ENCODE measurements at places on chromosomes 6 and 20.

DNA sequence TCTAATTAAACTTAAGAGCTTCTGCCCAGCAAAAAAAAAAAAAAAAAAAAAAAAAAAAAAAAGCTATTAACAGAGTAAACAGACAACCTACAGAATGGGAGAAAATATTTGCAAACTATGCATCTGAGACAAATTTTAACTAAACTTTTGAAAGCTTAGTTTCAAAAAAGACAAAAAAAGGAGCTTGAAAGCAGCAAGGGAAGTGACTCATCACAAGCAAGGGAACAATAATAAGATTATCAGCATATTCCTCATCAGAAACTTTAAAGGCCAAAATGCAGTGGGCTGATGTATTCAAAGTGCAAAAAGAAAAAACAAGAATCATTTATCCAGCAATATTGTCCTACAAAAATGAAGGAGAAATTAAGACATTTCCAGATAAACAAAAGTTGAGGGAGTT, 158.6 kb downstream of the RNF144B start:
- no peak for DNase-seq

GRCh38 chr6:45915780-45916468, 99.7 kb downstream of the CLIC5 start:
- DNase-seq, result no peak

DNA sequence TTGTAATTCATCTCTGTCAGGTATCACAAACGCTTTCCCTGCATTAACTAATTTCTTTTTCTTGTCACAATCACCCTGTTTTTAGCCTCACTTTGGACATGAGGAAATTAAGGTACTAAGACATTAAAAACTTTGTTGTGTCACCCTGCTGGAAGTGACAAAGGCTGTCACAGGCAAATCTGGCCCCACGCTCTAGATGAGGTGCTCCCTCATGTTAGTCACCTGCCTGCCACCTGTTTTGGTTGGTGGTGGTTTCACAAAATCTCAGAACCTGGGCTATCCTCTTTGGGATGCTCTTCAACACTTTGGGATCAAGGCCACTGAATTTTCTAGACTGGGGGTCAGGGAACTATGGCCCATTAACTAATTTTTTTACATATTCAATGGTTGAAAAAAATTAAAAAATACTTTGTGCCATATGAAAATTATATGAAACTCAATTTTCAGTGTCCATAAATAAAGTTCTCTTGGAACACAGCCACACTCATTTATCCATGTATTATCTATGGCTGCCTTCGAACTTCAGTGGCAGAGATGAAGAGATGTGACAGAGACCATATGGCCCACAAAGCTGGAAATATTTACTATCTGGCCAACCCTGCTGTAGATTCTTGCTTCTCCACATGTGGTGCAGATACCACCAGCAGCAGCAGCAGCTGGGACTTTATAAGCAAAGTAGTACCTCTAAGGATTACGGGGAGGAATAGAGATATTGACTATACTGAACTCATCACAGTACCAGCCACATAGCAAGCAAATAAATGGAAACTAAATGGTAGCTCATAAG, 16.1 kb upstream of the TNFAIP3 start:
- no peak for DNase-seq

GRCh38 chr20:25044261-25044560, 13.7 kb downstream of the ACSS1 start:
- DNase-seq, result no peak

GRCh38 chr6:163008626-163009025, 280.9 kb downstream of the PACRG start:
- DNase-seq, result no peak

DNA sequence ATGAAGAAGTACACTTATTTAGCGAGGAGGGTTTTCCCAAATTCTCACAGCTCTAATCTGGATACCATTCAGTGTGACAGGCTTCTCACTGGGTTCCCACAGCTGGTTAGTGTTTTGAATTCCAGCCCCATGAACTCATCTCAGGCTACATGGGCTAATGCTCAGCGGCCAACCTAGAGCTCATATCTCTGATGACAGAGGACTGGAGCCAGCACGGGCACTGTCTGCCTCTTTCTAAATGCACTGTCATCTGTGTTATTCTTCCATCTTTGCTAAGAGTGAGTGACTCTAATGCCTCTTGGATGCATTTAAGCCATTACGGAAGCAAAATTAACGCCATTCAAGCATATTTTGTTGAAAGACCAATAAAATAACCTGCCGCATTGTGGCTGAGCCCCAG, 308.9 kb upstream of the JAG1 start:
- no peak for DNase-seq

DNA sequence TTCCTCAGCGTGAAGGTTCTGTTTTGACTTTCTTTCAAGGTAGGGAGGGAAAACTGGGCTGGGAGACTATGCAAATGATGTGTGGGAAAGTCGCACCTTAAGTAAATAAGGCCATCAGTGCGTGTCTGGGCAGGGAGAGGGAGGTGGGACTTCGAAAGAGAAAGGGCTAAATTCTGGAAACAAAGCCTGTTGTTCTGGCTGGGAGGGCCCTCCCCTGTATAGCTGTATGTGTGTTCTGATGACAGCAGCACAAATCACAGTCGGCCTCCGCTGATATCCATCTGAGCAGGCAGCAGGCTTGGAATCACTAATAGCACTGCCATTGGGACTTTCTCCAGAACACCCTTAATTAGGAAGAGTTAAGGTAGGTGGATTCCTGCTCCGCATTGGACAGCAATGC, 19.2 kb downstream of the JAG1 start:
- DNase-seq, result no peak

GRCh38 chr6:110495949-110496348, 19.5 kb upstream of the SLC22A16 start:
- no peak for DNase-seq

- no peak for DNase-seq
Observed at GRCh38 chr20:43955750-43956191, 41.1 kb downstream of the TOX2 start.

GRCh38 chr6:92364948-92365541, 1054.3 kb downstream of the EPHA7 start:
- no peak for DNase-seq

- no peak for DNase-seq
Observed at GRCh38 chr6:40714143-40714542, 127.0 kb upstream of the LRFN2 start.

GRCh38 chr6:35582315-35582714, 69.6 kb upstream of the TULP1 start:
- DNase-seq, result no peak

DNA sequence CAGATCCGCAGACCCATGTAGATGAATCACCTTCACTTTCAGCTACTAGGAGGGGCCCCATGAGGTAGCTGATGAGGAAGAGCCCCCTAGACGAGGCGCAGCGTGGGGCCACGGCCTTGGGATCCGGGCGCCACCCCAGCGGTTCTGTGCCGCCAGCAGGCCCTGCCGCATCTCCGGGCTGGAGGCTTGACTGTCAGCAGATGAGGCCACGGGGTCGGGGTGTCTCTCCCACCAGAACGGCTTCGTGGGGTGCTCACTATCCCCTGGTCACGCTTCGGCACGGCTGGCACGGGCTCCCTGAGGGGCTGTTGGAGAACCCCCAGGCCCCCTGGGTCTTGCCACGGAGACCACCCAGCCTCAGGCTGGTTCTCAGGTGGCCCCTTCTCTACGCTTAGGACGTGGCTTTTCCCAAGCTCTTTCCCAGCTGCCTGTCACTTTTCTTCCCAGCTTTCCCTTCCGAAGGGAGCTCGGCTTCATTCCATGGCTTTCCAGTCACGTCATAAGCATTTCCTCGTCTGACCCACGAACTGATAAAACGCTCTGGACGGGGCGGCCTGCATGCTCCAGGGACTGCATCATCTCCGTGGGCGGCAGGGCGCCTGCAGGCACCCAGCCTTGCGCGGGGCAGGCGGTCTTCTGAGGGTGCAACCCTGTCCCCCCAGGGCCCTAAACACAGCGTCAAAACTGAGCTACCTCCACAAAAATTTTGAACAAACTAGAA, 85.9 kb downstream of the THBS2 start:
- DNase-seq, result no peak

GRCh38 chr6:116695401-116695800, 14.4 kb downstream of the KPNA5 start:
- no peak for DNase-seq

DNA sequence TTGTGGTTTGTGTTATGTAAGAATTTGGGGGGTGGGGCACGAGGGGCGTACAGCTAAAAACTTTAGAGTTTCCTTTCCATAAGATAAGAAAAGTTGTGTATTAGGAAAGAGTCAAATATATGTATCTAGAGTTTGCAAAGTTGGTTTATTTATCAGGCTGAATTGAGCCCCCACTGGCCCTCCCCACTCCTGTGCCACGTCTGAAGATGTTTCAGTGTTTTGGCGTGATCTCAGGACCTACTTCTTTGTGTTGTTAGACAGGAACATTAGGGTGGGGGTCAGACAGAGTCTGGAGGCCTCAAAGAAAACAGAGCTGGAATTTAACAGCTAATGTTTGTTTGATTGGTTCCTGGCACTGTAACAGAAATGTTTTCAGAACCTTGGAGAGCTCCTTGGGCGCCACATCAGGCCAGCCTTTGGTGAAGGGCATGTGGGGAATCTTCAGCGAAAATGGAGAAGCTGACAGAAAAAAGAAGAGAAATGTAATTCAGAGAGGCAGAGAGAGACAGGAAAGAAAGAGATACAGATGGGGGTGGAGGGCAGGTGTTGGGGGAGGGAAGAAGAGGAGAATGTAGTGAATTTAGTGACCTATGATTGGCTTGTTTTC, 674 bp downstream of the NRSN1 start:
- DNase-seq, result no peak

DNA sequence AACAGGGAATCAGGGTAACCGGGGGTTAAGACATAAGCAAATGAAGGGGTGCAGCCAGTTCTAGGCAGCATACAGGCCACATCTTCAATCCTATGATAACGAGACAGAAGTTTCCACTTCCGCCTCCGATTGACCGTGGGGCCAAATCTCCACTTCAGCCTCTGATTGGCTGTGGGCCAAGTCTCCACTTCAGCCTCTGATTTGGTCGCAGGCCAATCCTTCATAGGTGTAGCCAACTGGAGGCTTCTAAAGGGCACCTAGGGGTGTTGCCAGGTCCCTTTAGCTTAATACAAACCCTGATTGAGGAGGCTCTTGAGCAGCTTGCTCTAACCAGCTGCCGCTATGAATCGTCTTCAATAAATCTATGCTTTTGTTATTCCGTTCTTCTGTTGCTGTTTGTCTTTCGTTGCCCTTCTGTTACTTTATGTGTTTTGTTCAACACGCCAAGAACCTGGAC, 2.1 kb upstream of the ERGIC3 start:
- DNase-seq, result no peak

DNA sequence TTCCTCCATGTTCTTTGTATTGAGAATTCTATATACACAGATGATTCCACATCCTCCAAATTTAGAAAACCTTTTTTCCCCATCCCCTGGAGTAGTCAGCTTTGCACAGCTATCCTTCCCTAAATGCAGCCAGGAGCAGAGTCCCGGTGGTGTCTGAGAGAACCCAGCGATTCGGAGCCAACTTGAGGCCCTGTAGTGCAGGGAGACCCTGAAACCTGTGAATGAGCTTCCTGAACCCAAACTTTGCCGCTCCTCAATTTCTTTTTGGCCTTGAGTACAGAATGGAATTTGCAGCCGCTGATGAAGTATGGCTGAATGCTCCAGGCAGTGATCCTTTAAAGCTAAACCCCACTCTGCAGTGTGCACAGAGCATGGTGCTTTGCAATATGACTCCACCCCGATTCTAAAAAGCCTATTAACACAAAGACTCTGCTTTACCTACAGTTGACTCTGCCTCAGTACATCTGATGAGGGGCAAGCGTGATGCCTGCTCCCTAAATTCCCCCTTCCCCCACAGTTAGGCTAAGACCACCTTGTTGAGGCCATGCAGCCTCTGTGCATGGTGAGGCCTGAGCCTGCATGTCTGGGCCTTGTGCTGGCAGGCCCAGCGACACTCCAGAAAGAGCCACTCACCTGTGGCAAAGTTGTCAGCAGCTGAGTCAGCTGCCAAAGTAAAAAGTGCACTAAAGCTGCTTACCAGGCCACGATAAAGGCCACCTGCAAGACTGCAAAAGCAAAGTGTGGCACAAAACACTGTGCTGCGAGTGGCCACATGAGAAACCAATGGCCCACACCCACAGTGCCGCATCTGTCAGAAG, 82.1 kb downstream of the PLEKHG1 start:
- DNase-seq, result no peak

DNA sequence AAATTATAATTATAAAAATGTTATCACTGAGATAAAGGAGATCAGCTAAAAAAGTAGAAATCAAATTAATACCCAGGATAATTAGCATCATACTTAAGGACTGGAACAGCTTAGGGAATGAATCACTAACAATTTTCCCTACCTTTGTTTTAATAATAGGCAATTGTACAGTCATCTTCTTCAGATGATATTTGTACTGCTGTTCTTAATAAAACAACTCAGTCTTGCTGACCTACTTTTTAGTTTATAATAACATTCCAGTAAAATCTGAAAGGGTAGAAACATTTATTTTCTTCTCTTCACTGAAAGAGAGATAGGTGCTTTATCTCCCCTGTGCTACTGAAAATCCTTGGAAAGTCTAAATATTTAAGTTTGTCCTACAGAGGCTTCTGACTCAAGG, 271.2 kb upstream of the THEMIS start:
- DNase-seq, result no peak

DNA sequence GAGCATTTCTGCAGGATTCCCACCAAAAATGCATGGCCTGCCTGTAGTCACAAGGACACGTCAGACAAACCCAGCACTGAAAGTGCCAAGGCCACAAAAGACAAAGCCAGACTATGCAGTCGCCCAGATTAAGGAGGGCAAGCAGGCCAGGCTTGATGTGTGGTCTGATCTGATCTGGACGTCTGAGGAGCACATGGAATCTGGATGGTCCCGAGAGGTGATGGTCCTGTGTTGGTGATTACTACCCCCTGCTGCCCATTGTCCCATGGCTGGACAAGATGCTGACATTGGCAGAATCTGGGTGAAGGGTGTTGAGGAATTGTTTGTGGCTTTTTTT, 17.1 kb downstream of the NPEPL1 start:
- no peak for DNase-seq

DNA sequence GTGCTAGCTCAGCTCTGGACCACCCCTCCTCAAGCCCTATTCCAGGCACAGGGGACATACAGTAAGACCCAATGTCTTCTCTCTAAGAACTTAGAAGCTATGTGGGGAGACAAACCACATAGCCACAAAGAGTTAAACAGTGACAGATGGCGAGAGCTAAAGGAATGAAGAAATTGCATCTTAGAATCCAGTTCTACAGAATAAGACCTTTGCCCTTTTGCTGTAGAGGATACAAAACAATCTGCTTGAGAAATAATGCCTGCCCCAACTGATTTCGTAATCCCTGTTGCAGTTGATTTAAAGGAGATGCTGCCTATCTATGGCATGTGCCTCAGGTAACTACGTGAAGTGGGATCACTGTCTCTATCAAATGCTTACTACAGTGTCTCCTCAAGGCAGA, 31.2 kb downstream of the TNFRSF21 start:
- DNase-seq, result no peak
